ENCODE measurements at places on chromosomes 11 and 22.

DNA sequence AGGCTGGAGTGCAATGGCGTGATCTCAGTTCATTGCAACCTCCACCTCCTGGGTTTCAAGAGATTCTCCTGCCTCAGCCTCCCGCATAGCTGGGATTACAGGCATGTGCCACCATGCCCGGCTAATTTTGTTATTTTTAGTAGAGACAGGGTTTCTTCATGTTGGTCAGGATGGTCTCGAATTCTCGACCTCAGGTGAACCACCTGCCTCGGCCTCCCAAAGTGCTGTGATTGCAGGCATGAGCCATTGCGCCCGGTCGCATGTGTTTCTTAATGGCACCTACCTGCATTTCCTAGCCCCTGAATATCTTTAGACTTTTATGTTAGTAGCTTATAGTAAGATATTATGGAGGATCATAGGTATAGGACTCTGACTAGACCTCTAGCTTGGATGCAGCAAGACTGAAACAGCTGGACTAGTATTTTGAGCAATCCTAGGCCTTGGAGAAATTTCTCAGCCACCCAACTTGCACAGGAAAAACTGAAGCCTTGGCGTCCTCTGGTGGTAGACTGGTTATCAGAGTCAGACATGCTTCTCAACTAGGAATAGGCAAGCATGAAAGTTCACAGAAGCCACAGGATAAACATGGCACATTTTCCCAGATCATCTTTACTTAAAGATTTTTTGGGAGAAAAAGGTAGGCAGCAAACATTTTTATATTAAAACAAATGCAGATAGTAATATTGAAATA is 22.7 kb upstream of the C1QTNF4 start:
- DNase-seq, result peak; percentile 85

DNA sequence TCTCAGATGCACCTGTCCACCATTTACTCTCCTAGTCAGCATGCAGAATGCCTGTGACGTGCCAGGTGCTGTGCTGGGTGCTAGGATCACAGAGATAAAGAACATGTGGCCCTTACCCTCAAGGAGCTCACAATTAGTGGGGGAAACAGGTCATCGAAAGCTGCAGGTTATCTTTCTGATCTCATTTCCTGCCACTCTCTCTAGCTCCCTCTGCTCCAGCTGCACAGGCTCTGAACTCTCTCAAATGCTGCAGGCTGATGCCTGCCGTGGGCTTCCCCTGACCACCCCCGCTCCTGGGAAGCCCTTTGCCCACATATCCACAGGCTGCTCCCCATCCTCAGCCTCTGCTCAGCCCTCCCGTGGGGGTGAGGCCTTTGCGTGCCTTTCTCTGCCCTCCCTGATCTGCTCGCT is 29.6 kb downstream of the SHANK3 start:
- DNase-seq, result peak; percentile 19

GRCh38 chr11:93817426-93818348 is 32.7 kb downstream of the VSTM5 start:
- DNase-seq, result no peak

DNA sequence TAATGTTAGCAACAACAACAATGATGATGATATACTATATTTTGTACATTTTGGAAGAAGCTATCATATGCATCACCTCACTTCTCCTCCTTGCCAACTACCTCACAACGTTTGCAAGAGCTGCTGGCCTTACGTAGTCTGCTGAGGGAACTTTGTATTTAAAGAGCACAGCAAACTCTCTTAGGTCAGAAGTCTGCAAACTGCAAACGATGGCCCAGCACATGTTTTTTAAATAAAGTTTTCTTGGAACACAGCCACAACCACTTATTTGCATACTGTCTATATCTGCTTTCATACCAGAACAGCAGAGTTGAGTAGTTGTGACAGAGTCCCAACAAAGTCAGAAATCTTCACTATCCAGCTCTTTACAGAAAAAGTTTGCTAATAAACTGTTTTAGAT is 261.7 kb downstream of the TENM4 start:
- peak; percentile 13 for DNase-seq

- DNase-seq, result no peak
Observed at GRCh38 chr11:79019975-79020374, 420.9 kb downstream of the TENM4 start.

DNA sequence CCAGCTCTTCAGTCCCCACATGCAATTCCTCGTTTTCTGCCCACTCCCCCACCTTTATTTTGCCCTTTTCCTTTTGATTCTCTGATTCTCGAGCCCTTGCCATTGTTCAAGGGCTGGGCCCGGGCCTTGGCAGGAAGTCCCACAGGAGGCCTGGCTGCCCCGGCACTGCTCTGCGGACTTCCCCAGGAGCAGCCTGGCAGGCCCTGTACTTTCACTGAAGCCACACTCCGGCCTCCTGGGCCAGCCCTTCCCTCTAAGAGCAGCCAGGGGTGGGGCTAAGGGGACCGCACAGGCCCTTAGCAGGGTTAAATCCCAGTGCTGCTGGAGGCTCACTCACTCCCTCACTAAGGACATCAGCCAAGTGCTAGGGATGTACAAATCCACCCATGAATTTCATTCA is 4.1 kb downstream of the LRRC32 start:
- DNase-seq, result peak; percentile 75

GRCh38 chr22:30445438-30446145 is 20.0 kb downstream of the MTFP1 start:
- no peak for DNase-seq

- DNase-seq, result peak; percentile 41
Observed at GRCh38 chr11:33643167-33643824, 57.3 kb downstream of the C11orf91 start.

DNA sequence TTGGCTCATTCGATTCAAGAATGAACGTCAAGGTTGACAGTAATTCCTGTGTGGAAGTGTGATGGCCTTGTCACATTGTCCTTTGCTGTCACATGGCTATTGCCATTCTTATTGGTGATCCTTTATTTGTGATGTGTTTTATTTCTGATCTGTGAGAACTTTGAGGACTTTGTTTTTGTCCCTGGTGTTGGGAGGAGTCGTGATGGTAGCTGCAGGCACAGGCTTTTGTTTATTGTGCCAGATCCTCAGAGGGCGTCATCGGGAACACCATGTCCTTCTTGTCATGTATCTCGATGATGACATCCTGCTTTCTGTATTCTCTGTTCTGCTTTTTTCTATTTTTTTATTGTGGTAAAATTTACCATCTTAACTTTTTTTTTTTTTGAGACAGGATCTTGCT is 5.6 kb downstream of the PICK1 start:
- no peak for DNase-seq

GRCh38 chr11:46367244-46367915 is 14.1 kb upstream of the MDK start:
- peak; percentile 93 for DNase-seq

DNA sequence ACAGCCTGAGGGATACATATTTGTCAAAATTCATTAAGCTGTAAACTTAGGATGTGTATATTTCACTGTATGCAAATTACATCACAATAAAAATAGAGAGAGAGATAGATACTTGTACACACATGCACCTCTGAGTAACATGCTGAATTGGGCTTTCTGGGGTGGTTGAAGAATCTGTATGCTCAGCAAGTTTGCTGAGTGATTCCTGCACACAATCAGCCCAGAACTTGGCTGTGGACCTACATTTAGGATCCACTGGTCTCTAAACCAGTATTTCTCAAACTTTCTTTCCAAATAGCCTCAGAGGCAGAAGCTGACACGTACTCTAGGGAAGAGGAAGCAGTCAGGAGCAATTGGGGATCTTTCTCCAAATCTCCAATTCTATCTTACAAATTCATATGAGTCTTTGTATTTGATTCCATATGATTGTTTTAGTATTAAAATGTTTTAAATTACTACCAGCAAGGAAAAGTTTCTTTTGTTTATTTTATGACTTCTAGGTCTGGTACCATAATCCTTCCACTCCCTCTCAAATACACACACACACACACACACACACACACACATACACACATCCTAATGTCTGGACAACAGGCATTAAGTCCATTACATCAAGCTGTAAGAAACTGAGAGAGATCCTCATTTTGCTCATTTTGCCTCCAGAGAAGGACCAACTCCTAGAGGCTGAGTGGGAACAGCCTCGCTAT is 20.0 kb downstream of the SYT13 start:
- DNase-seq, result no peak

DNA sequence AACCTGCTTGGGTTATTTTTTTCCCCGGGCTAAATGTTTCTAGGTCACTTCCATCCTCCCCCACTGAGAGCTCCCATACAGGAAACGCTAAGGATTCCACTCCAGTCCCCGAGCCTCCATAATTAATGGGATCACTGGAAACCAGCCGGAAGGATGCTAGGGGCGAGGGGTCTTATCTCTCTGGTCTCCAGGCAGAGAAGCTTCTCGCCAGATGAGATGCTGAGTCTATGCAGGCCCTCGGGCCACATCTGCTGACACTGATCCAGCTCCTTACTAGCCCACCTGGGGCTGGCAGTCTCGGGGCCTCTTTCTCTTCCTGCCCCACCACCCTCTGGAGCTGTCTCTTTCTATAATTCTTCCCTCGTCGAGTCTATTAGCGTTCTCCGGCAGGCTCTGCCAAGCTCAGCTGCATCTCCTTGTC is 125.9 kb upstream of the SYT13 start:
- DNase-seq, result peak; percentile 66

DNA sequence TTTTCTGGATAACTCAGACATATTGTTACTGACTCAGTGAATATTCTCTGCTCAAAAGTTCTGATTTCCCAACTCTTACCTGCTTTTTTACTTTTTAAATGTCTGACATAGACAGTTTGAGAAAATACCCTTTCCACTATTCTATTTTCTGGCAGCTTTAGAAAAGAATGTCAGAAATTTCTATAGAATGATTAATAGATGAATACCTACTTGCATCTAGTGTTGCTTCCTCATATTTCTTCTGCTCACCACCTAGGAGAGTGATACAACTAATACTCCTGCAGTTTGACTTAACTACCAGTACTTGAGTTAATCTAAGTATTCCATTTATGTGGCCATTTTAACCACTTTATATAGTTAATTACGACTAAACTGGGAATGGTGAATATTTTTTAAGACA is 55.2 kb downstream of the KDM2A start:
- no peak for DNase-seq

DNA sequence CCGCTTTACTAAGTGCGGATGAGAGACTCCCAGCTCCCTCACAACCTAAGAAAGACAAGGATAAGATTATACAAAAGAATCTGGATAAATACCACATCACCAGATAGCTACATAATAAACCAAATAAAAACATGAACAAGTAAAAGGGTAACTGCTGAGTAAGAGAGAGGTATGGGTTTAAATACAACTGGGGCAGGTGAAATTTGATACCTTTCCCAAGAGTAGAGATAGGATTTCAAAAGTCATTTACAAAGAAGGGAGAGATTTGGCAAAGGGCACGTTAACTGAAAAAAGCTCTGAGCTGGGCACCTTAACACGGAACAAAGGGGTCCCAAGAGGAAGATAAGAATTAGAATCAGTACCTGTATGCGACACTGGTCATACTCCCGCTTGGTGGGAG is 1.7 kb downstream of the UBXN1 start:
- no peak for DNase-seq

- DNase-seq, result peak; percentile 99
Observed at GRCh38 chr11:74592441-74593362, at the start of gene POLD3. Gene POLD3 (plus strand): TSS chr11:74592582. CDS start chr11:74592659, 77 bp downstream.

DNA sequence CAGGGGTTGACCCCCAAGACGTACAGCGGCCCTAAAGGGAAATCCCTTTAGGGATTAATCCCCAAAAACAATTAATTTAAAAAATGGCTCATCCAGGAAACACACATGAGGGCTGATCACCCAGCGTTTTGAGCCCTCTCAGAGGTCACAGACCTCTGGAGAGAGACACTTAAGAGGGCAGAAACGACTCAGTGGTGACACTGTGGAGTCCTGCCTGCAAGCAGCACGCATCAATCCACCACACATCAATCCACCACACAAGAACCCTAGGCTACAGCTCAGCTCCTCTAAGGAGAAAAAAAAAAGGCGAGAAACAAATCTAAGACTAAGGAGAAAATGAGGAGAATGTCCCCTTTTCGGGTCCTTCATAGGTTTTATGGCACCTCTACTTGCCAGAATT is 12.5 kb upstream of the SELENOH start:
- no peak for DNase-seq

- no peak for DNase-seq
Observed at GRCh38 chr11:19422276-19422675, 181.5 kb upstream of the E2F8 start.

GRCh38 chr11:110295086-110295485 is 1.3 kb downstream of the RDX start:
- DNase-seq, result no peak

DNA sequence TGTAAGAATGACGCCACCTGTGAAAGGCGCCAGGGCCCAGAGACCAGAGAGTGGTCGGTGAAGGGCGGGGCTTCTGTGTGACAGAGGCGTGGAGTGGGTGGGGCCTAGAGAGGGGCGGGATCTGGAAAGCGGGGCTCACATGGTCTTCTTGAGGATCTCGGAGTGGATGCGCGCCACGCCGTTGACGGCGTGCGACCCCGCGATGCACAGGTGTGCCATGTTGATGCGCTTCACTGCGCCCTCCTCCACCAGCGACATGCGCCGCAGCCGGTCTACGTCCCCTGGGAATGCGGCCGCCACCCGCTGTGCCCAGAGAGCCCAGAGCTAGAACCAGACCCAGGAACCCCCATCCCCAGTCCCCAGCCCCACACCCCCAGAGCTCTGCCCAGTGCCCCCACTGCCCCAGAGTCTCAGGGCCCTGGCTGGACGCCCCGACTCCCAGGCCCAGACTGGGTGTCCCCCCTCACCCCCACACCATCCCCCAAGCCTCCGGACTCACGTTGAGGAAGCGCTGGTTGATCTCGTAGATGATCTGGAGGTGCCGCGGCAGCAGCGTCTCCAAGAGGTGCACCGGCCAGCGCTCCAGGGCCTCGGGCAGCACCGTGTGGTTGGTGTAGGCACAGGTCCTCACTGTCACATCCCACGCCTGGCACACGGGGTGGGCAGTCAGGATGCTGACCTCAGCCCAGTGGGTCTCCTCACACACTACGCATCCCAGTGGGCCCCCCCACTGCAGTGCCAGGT is 6.2 kb downstream of the PYGM start:
- peak; percentile 72 for DNase-seq

DNA sequence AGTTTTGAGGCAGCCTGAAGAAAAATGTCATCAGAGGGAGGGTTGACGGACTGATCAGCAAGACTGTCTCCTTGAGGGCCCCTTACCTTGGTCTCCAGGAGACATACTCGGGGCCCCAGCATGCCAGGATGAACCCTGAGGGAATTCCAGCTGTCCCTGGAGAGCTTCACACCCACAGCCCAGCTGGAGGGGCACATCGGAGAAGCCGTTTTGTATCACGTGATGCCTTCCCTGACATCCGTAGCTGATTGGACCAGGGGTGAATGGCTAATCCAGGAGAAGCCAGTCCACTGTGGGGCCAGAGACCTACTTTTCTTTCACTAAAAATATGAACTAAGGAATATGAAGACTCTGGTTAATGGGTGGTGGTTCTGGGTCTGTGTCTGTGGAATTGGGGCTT is 86.0 kb upstream of the TP53I11 start:
- no peak for DNase-seq

GRCh38 chr22:49063545-49063890 is 764.2 kb downstream of the BRD1 start:
- DNase-seq, result no peak

GRCh38 chr22:17943533-17944249 is 80.7 kb downstream of the MICAL3 start:
- no peak for DNase-seq

All from endodermal cell (in vitro differentiated cells).